Activated CD8-positive, alpha-beta T cell treated with anti-CD3 and anti-CD28 coated beads for 36 hours (primary cell): ENCODE measurements at places on chromosomes 7 and 10. TPM values are rescaled to one million over a fixed set of nuclear protein-coding genes. Genes with fewer than 3 reads are reported as not detected.

The TRIM50 gene
- not detected for total RNA-seq

The GJD4 gene
- not detected for total RNA-seq

The CHCHD2 gene
- 748 TPM for total RNA-seq

The TMEM139 gene
- total RNA-seq, result 1.6 TPM

The EVX1 gene
- total RNA-seq, result not detected

The NRG3 gene
- total RNA-seq, result not detected

The GIMAP6 gene
- 21.5 TPM for total RNA-seq

The RSPH10B2 gene
- 0.63 TPM for total RNA-seq
